CD4-positive, alpha-beta T cell treated with Interleukin-15 for 1 hour (primary cell): ENCODE measurements at places on chromosomes 5 and 9.

GRCh38 chr5:91641730-91642350, 258.7 kb upstream of the ARRDC3 start:
- DNase-seq = no peak

DNA sequence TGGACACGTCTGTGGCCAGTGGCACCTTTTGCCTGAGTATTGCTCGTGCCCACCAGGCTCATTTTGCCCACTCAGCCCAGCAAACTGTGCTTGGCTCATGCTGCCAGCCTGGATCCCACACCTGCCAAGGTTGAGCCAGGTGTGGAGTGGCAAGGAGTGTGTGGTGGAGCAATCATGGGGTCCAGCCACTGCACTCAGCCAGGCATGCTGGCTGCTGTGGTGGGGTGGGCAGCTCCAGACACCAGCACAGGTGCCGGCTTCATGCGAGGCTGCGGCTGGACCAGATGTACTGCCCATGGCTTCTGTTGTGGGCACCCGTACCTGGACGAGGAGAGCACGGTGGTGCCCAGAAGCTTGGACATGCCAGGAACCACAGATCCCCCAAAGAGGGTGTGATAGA, 364.1 kb downstream of the TMEM38B start:
- DNase-seq = no peak

DNA sequence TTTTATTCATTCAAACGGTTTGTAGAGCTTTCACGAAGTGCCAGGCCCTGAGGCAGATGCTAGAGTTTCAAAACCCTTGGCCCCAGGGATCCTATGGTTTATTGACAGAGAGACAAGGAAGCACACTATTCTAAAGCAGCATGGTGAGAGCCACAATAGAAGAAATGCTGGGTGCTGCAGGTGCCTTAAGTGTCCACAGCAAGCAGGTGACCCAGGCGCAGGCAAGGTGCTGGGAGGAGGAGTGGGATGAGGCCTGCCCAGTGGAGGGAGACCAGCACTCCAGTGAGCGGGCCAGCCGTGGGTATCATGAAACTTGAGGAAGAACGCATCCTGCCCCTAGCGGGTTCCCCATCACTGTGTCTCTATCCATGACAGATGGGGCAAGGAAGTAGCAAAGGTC, 71.0 kb downstream of the OSMR start:
- DNase-seq = no peak

GRCh38 chr5:36653044-36653705, 46.8 kb downstream of the SLC1A3 start:
- no peak for DNase-seq

- no peak for DNase-seq
These were observed 527 bp downstream of the MEF2C start for GRCh38 chr5:88882276-88883038.

- no peak for DNase-seq
These were observed 29.8 kb upstream of the RXRA start for GRCh38 chr9:134296301-134297082.

- no peak for DNase-seq
These were observed 2.0 kb upstream of the GARNL3 start for GRCh38 chr9:127262602-127263001.

DNA sequence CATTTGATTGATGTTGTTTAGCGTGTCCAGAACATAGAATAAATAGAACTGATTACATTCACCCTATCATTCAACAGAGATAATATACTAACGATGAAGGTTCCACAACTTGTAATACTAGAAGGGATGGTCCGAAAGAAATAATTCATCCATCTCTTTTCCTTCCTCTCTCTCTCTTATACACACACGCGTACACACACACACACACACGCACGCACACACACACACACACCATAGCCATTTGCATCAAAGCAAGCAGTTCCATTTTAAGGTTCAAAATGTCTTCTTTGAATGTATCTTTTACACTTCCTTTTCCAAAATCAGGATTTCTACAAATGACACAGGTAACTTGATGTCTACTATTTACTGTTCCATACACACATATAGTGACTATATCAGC, 887 bp downstream of the GDA start:
- DNase-seq = no peak

GRCh38 chr5:14256756-14257393, 113.7 kb downstream of the TRIO start:
- DNase-seq = no peak

DNA sequence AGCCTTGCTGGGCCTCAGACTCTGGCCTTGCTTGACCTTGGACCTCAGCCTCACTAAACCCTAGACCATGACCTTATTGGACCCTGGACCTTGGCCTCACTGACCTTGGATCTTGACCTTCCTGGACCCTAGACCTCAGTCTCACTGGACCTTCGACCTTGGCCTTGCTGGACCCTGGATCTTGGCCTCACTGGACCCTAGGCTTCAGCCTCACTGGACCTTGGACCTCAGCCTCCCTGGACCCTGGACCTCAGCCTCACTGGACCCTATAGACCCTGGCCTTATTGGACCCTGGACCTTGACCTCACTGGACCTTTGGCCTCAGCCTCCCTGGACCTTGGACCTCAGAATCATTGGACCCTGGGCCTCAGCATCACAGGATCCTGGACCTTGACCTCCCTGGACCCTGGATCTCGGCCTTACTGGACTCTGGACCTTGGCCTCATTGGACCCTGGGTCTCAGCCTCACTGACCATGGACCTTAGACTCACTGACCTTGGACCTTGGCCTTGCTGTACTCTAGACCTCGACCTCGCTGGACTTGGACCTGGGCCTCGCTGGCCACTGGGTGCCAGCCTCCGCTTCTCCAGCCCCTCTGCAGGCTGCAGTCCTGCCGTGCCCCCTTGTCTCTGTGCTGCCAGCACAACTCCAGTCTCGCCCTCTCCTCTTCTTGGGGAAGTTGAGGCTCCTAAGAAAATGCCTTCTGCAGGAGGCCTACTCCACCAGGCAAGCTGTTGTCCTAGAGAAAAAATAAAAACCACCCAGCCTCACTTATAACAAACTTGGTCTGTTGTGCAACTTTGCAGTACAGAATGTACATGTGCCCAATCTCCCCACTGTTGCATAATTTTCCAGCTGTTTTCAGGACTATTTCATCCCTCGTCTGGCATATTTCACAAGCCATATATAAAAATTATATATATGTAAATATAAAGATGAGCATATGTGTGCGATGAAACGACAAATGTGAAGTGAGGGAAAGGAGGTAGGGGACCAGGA, 11.0 kb upstream of the ADAMTS2 start:
- DNase-seq = no peak

- DNase-seq = no peak
These were observed 184.3 kb downstream of the CTNND2 start for GRCh38 chr5:11719888-11720481.

DNA sequence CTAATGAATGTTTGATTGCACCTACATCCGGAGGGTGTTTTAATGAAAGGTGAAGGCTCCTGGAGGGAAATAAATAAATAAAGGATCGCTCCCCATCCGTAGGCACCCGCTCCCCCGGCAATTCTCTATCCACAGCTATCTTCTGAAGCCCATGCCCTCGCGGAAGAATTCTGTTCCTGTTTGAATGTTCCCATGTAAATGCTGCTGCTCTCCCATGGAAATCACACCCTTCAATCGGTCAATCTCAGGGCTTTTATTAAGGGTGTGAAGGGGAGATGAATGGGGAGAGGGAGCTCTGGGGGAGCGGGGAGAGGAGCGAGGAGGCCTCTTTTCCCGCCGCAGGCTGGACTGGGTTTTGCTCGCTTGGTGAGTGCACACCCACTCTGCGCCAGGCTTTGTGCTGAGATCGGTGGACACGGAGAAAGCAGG, 21.1 kb upstream of the ARAP3 start:
- DNase-seq = no peak

DNA sequence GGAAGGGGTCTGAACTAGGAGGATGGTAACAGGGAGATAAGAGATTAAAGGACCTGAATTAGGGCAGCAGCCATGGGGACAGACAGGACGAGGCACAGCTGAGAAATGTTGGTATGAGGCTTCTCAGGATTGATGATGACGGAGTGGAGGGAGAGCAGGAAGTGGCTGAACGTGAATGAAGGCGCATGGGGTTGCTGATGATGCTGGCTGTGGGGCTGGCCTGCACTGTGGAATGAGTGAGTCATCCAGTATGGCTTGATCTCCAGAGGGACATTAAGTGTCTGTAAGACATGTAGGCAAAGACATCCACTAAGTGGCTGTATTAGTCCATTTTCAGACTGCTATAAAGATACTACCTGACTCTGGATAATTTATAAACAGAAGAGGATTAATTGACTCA, 256.4 kb downstream of the ICE1 start:
- DNase-seq = no peak

- DNase-seq = no peak
These were observed 30.6 kb downstream of the VAV2 start for GRCh38 chr9:133961226-133962165.

GRCh38 chr9:84751921-84752320, 82.4 kb downstream of the NTRK2 start:
- no peak for DNase-seq

- DNase-seq = no peak
These were observed 3.6 kb upstream of the STING1 start for GRCh38 chr5:139486201-139486600.

GRCh38 chr9:26809795-26810194, 82.8 kb downstream of the CAAP1 start:
- DNase-seq = no peak

DNA sequence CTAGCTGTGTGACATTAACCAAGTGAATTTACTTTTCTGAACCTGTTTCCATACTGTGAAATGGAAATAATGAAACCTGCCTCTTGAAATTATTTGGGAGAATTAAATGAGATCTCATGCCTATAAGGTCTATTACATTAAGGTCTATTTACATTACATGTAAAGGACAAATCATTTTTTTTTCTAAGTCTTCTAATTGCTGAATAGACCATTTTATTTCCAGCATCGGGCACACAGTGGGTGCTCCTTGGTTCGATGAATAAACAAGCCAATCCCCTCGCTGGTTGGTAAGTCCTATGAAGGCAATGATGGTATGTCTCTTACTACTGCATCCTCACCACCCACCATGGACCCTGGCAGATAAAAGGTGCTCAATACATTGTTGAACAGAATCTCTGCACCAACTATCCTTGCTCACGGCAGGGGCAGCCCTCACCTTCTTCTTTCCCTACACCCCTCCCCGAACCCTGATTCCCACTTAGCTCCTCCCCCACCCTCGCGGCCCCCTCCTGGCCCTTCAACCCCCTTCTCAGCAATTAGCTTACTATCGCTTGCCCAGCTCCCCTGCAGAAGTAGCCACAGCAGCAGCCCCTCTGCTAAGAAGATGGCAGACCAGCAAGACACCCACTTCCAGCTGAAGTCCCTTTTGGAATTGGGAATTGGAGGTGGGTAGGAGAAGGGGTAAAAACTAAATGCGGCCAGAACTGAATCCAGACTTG, 3.0 kb downstream of the PCDH1 start:
- DNase-seq = no peak

DNA sequence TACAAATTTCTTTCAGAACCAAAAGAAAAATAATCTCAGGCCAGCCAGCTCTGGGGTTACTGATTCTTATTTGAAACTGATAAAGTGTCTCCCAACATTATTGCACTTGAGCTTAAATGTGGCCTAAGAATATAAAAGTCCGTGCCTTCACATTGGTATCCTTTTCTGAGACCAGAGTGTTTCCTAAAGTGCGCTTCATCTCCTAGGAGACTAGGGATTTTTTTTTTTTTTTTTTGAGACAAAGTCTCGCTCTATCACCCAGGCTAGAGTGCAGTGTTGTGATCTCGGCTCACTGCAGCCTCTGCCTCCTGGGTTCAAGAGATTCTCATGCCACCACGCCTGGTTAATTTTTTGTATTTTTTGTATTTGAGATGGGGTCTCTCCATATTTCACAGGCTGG, 23.6 kb upstream of the KCNIP1 start:
- DNase-seq = no peak

DNA sequence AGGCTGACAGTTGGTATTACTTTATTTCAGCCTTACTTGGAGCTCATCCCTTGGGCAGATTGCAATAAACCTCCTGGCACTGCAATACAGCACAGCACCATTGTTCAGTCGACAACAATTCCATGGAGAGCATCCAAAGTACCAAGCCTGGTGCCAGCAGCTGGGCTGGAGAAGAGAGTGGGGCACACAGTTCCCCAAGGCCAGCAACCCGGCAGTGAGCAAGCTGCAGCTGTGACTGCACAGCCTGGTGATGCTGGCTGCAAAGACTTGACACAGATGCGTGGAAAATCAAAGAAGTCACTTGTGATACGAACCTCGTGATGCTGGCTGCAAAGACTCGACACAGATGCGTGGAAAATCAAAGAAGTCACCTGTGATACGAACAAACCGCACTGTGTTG, 125.4 kb downstream of the ATPSCKMT start:
- no peak for DNase-seq
